ENCODE measurements at places on chromosomes 5 and 9.

DNA sequence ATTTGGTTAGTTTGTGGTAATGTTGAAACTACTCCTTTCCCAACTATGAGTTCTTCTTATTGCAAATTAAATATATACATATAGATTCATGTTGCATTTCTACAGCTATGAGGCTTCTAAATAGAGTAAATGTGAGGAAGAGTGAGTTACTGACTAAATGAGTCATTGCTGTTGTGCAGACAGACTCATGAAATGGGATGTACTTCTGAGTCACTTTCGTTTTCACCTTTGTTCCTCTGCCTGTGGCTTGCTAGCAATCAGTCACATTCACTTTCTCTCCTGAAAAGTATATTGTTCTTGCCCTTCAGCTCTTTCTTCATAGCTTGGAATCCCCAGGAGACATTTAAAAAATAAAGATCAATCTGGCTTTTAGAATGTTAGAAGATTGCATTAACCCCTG, 295.5 kb upstream of the SMC2 start:
- no peak for DNase-seq

DNA sequence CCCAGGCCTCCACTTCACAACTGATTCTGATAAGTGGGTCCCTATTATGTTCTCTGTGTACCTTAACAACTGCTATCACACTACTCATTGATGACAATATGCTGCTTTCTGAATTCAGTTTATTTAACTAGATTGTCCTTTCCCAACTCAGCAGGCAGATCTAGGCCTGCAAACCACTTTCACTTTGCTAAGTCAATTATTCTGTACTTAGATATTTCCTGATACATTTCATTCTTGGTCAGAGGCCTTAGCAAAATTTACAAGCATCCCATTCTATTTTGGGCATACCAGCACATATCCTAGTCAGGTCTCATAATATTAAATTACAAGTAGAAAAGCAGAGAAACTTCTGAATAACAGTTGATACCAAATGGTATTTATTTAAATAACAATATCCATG, 235.7 kb upstream of the HAPLN1 start:
- DNase-seq = no peak

DNA sequence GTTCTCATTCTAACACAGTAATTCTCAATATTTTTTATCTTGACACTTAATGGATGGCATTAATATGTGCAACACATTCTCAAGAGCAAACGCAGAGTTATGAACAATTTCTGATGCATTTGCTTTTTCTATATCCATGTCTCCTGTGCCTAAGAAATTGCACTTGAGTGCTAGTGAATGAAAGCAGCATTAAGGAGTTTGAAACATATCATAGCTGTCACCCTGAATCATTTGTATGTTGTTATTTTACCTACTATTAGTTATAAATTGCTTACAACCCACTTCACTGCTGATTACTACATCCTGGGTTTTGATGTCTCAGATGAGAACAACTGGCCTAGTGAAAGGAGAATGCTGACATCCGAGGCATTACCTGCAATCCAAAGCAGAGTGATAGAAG, 387.3 kb downstream of the RASEF start:
- DNase-seq = no peak

GRCh38 chr9:101674165-101674564, 64.3 kb downstream of the GRIN3A start:
- DNase-seq = no peak

GRCh38 chr5:67935908-67936566, 279.5 kb upstream of the PIK3R1 start:
- DNase-seq = no peak

DNA sequence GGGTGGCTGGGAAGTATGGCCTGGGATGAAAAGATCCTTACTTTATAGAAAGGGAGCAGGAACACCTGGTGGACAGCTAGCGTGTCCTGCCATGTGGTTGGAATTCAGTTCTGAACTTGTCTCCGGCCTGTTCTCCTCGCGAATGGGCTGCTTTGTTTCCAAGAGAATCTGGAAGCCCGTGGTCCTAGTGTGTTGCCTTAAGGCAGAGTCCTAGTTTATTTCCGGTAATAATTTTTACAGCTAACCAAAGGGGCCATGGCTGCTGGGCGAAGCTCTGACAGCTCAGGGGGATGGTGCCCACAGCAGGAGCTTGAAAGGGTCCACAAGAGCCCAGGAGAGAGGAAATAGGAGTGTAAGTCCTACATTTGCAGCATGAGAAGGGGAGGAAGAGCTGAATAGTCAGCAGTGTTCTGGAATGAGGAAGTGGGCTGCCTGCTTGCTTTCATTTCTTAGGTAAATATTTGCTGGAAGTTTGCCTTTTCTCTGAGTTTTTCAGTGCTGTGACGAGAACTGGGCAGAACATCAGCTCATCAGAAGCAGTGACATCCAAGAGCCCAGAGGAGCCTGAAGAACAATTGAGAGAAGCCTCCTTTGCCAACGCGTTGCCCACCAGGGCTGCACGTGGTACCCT, 13.1 kb upstream of the IGFBPL1 start:
- no peak for DNase-seq

GRCh38 chr5:4019009-4019769, 423.6 kb downstream of the IRX1 start:
- no peak for DNase-seq

DNA sequence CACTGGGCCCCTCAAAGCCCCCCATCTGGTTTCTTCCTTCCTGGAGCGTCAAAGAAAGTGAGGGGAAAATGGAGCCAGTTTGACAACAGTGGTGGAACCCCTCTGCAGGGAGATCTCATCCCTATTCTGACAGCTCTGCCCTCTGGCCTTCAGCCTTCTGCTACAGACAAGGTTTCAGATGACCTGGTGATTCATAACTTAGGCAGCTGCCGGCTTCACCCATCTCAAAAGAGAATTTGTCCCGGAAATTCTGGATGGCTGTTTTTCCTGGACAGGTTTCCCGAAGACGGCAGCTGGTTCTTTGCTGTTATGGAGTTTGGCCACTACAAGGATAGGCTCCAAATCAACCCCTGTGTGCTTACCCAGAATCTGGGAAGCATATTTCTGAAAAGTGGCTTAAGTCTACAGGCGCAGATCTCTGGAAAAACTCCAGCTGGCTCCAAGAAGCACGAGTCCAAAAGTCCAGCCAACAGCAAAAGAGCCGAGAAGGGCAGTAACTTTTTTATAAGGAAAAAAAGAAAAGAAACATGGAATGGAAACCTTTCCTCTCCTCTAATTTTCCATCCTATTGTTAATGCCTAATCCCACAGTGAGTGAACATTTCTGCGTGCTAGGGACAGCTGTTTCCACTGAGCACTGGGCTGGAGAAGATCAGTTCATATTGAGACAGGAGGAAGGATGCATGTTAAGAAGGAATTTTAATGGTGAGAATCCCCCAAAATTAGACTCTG, 54.5 kb downstream of the ZNF366 start:
- DNase-seq = no peak

DNA sequence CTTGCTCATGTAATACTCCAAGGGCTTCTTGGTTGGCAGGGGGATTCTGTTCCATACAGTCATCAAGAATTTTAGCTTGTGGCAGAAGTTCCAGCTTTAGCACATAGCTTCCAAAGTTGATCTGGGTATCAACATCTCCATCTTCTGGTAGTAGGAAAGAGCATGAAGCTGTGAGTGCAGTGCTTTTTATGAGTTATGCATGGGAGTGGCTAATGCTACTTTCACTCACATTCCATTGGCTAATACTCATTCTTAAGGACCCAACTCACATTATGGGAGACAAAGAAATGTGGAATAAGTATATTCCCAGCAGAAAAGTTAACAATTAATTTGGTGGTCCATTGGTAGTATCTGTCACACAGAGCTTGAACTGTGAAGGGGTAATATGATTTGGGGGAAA, 194.2 kb upstream of the CHD1 start:
- DNase-seq = no peak

DNA sequence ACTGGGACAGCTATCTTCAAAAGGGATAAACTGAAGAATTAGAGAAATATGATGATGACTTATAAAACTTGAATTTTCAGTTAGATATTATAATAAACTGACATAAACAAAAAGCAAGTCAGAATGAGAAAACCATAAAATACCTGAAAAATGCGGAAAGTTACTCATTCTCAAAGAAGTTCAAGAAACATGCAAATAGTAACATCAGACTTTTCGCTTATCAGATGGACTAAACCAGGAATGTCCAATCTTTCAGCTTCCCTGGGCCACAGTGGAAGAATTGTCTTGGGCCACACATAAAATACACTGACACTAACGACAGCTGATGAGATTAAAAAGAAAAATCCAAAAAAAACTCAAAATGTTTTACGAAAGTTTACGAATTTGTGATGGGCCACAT, 53.9 kb downstream of the DROSHA start:
- no peak for DNase-seq

GRCh38 chr5:17477573-17478265, 20.3 kb upstream of the TAF11L2 start:
- DNase-seq = no peak

DNA sequence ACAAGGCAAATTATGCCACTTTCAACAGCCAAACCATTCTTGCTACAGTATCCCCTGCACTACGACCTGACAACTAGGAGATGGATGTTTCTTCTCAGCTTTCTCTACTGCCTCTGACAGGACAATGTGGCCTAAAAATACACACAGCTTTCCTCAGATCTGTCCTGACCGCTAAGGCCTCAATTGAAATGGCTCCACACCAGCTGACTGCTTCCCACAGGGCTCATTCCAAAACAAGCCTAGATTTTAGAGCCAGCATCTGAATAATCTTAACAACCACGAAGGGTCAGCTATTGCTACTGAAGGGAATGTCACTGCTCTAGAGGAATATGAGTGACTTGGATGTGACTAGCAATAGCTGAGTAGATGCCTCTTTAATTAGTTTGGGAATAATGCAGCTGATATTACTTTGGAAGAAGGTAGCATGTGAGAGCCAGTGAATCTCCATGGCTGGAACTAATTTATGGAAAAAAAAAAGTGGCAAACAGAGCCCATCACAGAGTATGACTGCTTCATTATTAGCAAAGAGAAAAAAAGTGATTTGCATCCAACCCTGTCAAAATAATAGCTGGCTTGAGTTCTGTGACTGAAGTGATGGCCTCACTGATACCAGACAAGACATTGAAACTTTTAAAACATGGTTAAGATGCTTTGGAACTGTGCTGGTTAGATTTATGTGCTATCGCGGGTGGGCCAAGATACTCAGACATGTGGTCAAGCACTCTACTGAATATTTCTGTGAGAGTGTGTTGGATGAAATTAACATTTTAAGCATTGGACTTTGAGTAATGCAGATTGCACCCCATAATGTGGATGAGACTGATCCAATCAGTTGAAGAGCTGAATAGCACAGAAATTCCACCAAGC, 450.2 kb downstream of the NR2F1-AS1 start:
- no peak for DNase-seq

DNA sequence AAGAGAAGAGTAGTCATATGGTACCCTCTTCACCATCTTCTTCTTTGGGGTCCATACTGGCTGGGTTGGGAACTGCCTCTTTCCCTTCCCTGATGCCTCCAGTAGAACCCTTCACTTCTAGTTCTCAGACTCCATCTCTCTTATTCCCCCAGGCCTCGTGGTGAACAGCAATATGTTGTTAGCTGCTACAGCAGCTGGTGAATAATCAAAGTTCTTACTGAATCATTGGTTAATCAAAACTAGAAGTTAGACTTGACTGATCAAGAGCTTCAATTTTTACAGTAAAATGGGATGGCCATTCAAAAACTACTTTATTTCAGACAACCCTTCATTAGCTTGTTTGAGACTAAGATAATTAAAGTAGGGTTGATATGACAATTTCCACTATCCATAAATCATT, 190.9 kb upstream of the GNA14 start:
- no peak for DNase-seq

Data from CD8-positive, alpha-beta memory T cell (primary cell).